ENCODE measurements at places on chromosomes 2 and 18. TPM values are rescaled to one million over a fixed set of nuclear protein-coding genes. Genes with fewer than 3 reads are reported as not detected.

The ALKAL2 gene
- 0.72 TPM for polyA plus RNA-seq

GRCh38 chr2:57448816-57449215, 597.8 kb upstream of the VRK2 start:
- DNase-seq, result no peak

DNA sequence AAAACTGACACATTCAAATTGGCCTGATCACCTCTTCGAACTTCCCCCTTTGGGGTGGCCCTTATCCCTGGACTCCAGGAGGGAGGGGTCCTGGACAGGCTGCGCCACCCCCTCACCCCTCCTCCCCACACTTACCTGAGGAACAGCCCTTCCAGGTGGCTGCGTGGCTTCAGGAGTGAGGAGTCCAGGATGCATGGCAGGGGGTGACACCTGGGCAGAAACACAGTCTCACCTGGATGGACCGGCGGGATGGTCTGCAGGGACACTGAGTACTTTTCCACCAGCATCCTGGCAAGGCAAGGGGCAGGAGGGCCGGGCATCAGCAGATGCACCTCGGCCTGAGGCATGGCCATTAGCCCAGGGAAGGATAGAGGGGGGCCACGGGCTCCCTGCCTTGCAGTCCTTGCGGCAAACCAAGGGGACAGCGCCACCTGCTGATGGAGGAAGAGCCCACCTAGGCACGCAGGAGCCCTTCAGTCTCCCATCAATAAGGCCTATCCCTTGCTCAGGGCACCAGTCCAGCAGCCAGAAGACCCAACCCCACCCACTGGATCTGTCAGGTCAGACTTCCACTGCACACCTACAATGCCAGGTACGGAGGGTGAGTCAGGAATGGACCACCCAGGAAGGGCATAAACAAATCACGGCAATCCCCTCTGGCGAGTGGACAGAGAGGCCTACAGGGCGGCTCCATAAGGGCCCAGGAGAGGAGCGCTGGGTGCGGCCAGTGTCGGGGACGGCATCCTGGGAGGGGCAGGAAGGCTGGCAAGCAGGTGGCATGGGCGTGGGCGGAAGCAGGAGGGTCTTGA, 26.0 kb downstream of the FAM178B start:
- peak; percentile 91 for DNase-seq

- no peak for DNase-seq
Observed at GRCh38 chr2:23327887-23328286, 57.1 kb upstream of the KLHL29 start.

The GLB1L gene
- 3.1 TPM for polyA plus RNA-seq

DNA sequence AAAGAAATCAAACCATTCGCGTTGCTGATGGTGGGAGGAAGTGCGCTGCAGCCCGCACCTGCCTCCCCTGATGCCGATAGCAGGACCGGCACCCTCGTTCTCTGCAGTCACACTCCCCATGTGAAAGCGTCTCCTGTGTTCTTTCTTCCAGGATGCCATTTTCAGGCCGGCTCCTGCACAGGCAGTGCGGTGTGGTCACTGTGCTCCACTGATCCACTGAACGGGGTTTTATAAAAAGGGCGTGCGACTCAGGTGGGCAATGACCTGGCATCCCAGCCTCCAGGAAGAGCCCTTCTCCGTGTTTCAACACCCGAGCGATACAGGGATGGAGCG, 88.3 kb upstream of the SNTG2 start:
- no peak for DNase-seq

DNA sequence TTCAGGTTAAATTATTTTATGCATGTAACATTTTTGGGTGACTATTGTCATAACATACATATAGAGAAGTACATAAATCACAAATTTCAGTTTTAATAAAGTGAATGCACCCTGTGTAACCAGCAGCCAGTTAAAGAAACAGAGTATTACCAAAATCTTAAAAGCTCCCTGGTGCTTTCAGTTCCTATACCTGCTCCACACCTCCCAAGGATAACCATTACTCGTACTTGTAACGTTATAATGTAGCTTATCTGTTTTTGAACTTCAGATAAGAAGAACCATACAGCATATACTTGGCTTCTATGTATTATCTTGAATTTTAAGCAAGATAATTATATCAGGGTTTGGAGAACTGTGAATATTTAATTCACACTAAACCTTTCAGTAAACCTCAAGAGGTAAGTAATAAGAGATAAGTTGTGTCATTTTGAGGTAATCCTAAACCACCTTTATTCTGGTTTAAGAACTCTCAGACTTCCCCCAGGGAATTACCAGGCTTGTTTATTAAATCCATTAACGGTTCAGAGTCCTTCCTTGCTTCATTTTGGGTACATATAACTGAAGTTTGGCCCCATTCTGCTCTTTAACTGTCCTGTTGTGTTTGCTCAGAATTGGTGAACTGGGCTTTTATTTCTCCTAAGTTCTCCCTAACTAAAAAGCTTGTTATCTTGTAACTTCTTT, 58.6 kb downstream of the LCLAT1 start:
- DNase-seq, result no peak

GRCh38 chr2:156918410-156918809, 339.1 kb upstream of the GALNT5 start:
- DNase-seq, result no peak

GRCh38 chr2:148643421-148643820, 1.1 kb upstream of the EPC2 start:
- DNase-seq, result no peak
